IPS DF 6.9 (cell line): ENCODE measurements at places on chromosomes 16 and 17.

DNA sequence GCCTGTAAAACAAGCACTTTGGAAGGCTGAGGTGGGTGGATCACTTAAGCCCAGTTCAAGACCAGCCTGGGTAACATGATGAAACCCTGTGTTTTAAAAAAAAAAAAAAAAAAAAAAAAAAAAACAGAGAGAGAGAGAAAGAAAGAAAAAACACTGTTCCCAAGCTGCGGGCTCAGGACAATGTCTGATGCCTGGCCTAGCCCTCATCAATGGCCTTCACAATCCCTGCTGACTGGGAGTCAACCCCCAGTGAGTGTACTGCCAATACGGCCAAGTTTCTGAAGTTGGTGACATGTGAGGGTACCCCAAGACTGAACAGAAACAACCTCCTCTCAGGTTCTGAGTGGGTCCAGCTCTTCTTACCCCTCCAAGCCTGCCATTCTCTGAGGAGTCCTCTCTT, 116.5 kb downstream of the ZNF778 start:
- DNase-seq, result no peak
- H3K27me3 ChIP-seq, result no peaks in the 10 kb centered on the region
- H3K4me1 ChIP-seq, result peaks cover 2% of the 10 kb centered on the region; the same call in 1 of the 2 replicates

GRCh38 chr17:28684963-28685362, 23.0 kb downstream of the SUPT6H start:
- H3K4me1 ChIP-seq, result no peaks in the 10 kb centered on the region
- peaks cover 57% of the 10 kb centered on the region for H3K36me3 ChIP-seq
- no peaks in the 10 kb centered on the region for H3K27me3 ChIP-seq
- no peak overlapping the region for H3K27ac ChIP-seq

GRCh38 chr16:9016824-9017223, 53.1 kb upstream of the USP7 start:
- H3K36me3 ChIP-seq, result no peaks in the 10 kb centered on the region
- DNase-seq, result no peak
- no peak overlapping the region for H3K27ac ChIP-seq
- H3K27me3 ChIP-seq, result no peaks in the 10 kb centered on the region

- no peaks in the 10 kb centered on the region for H3K4me1 ChIP-seq
- H3K27ac ChIP-seq, result no peak overlapping the region
- no peaks in the 10 kb centered on the region for H3K27me3 ChIP-seq
- H3K4me3 ChIP-seq, result no peak overlapping the region
- DNase-seq, result no peak
Observed at GRCh38 chr17:81429821-81430551, 34.7 kb downstream of the BAHCC1 start.

DNA sequence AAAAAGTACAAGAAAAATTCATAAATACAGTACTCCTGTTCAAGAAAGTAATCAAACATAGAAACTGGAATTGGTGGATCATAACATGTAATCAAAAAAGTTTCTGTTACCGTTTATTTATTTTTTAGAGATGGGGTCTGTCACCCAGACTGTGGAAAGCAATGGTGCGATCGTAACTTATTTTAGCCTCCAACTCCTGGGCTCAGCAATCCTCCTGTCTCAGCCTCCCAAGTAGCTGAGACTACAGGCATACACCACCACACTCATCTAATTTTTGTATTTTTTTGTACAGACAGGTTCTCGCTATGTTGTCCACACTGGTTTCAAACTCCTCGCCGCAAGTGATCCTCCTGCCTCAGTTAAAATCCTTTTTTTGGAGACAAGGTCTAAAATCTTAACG, 22.5 kb downstream of the ARHGAP17 start:
- H3K4me1 ChIP-seq, result no peaks in the 10 kb centered on the region
- H3K27ac ChIP-seq, result no peak overlapping the region
- no peak for DNase-seq
- H3K36me3 ChIP-seq, result no peaks in the 10 kb centered on the region
- H3K4me3 ChIP-seq, result no peak overlapping the region

DNA sequence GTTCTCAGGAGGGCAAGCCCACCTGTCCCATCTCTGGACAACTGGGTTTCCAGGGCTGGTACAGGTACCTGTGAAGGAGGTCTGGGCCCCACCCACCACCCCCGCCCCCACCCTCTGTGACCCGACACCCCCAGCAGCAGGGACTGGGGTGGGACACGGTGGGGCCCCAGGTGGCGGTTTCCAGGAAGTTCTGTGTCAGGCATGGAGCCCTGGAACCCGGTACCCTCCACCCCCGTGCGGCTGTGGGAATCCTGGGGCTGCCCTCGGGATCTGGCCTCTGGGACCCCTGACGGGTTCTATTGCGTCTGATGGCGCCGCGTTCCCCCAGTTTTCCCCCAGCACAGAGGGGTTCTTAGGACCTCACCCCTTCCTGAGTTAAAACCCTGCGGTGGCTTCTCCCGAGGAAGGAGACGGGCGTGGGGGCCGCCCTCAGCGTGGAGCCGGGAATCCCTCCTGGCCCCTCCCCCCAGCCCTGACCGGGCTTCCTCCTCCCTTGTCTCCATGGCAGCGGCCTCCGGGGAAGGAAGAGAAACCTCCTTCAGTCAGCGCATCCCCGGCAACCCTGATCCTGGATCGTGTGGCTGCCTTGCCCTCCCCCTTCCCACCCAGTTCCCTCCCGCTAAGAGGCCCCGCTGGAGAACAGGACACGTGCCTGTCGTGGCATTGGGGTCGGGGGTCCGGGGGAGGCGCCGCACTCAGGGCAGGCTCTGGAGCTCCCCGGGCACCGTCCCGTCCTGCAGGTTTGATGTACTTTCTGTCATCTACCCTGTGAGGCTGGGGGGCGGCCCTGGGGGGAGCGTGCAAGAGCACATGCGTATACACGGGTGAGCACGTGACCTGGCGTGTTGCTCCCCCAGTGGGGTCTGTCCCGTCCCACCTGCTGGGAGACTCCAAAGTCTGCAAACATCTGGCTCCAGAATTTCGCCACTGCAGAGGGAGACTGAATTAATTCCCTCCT, 30.3 kb downstream of the CACNA1H start:
- H3K4me1 ChIP-seq, result peaks cover 1% of the 10 kb centered on the region; the same call in 1 of the 2 replicates
- no peaks in the 10 kb centered on the region for H3K27me3 ChIP-seq
- H3K36me3 ChIP-seq, result no peaks in the 10 kb centered on the region; the same call in 1 of the 2 replicates
- DNase-seq, result no peak

DNA sequence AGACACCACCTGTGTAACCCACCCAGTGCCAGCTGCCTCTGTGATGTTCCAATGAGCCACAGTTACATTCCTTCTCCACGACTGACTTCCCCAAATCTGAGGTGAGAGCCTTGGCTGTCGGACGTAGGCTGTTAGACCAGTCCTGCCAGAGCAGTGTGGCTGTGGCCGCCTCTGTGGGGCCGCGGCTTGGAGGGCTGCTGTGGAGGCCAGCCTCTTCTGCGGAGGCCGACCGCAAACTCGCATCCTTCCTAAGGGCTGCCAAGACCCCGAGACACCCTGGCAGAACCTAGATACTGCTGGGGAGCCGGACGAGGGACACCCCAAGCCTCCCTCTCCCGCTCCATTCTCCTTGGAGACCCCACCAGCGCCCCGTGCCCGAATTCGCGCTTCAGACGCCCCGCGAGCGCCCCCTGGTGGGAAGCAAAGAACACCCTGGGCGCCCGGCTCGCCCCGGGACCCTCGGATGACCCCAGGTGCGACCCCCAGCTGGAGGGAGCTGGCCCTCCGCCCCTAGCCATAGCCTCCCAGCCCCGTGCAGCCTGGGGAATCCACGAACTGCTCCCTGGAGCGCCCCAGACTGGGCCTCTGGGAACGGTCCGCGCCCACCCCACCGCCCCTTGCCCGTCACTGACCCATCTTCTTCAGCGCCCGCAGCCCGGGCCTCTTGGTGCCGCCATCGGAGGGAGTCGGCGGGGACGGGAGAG, 547 bp downstream of the PLCD3 start:
- no peak for DNase-seq
- no peak overlapping the region for H3K27ac ChIP-seq
- peak overlapping the region; percentile 56; the same call in 1 of the 2 replicates for H3K4me3 ChIP-seq
- H3K4me1 ChIP-seq, result 0 out of 2 replicates have a peak, but pooled peaks cover 4% of the 10 kb centered on the region
- H3K36me3 ChIP-seq, result no peaks in the 10 kb centered on the region
- no peaks in the 10 kb centered on the region for H3K27me3 ChIP-seq

GRCh38 chr17:32116937-32117336, 25.4 kb upstream of the RHOT1 start:
- no peak overlapping the region for H3K27ac ChIP-seq
- no peak for DNase-seq
- H3K27me3 ChIP-seq, result no peaks in the 10 kb centered on the region
- H3K4me3 ChIP-seq, result no peak overlapping the region
- H3K4me1 ChIP-seq, result no peaks in the 10 kb centered on the region
- no peaks in the 10 kb centered on the region for H3K36me3 ChIP-seq

GRCh38 chr16:50712560-50712898, 19.1 kb downstream of the NOD2 start:
- DNase-seq, result no peak
- H3K36me3 ChIP-seq, result no peaks in the 10 kb centered on the region; the same call in 1 of the 2 replicates

- H3K4me3 ChIP-seq, result no peak overlapping the region
- DNase-seq, result no peak
- no peaks in the 10 kb centered on the region for H3K4me1 ChIP-seq
- H3K36me3 ChIP-seq, result no peaks in the 10 kb centered on the region
Observed at GRCh38 chr17:39352511-39352910, 48.9 kb downstream of the FBXL20 start.

GRCh38 chr17:14739656-14740431, 439.0 kb downstream of the HS3ST3B1 start:
- no peaks in the 10 kb centered on the region for H3K36me3 ChIP-seq
- no peak for DNase-seq
- H3K27me3 ChIP-seq, result no peaks in the 10 kb centered on the region
- H3K4me1 ChIP-seq, result no peaks in the 10 kb centered on the region
- no peak overlapping the region for H3K27ac ChIP-seq

DNA sequence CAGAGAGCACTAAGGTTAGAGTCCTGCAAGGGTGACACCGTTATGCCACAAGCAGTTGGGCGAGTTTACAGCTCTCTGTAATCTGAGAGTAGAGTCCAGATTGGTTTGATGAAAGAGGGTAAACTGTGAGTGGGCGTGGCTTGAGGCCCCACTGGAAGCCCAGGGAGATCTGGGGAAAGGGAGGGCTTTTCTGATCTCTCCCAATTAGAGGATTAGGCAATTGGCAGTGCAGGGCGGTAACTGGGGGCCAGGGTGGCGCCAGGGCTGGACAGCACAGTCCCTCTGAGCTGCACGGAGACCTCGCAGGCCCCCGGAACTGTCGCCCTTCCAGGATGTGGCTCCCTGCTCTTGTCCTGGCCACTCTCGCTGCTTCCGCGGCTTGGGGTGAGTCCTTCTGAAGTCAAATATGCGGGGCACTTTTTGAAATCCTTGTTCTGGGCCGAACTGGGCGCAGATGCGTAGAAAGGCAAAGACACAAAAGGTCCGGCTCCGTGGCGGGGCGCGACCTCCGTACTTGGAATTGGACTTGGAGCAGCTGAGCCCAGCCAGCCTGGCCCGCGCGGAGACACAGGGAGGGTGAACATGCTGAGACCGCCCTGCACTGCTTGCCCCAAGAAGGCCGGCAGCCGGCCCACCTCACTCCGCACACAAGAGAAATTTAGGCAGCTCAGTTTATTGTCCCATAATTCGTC, 72.4 kb downstream of the CES1 start:
- H3K4me1 ChIP-seq, result no peaks in the 10 kb centered on the region
- H3K36me3 ChIP-seq, result no peaks in the 10 kb centered on the region
- peak; percentile 33 for DNase-seq
- H3K4me3 ChIP-seq, result peak overlapping the region; percentile 33; the same call in 1 of the 2 replicates
- peaks cover 5% of the 10 kb centered on the region; the same call in 1 of the 2 replicates for H3K27me3 ChIP-seq

DNA sequence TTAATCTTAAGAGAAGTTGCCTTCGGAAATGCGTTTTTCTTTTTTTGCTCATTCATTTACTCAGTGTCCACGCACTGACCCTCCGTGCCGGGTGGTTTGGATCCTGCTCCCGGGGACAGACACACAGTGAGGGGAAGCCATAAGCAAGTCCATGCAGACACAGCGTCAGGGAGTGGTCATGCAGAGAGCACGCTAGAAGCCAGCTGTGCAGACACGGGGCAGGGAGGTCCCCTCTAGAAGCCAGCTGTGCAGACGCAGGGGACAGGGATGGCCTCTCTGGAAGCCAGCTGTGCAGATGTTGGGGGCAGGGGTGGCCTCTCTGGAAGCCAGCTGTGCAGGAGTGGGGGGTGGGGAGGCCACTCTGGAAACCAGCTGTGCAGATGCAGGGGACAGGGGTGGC, 4.8 kb downstream of the GAA start:
- DNase-seq, result no peak
- H3K4me1 ChIP-seq, result no peaks in the 10 kb centered on the region
- H3K27me3 ChIP-seq, result no peaks in the 10 kb centered on the region
- H3K27ac ChIP-seq, result no peak overlapping the region
- no peak overlapping the region for H3K4me3 ChIP-seq

DNA sequence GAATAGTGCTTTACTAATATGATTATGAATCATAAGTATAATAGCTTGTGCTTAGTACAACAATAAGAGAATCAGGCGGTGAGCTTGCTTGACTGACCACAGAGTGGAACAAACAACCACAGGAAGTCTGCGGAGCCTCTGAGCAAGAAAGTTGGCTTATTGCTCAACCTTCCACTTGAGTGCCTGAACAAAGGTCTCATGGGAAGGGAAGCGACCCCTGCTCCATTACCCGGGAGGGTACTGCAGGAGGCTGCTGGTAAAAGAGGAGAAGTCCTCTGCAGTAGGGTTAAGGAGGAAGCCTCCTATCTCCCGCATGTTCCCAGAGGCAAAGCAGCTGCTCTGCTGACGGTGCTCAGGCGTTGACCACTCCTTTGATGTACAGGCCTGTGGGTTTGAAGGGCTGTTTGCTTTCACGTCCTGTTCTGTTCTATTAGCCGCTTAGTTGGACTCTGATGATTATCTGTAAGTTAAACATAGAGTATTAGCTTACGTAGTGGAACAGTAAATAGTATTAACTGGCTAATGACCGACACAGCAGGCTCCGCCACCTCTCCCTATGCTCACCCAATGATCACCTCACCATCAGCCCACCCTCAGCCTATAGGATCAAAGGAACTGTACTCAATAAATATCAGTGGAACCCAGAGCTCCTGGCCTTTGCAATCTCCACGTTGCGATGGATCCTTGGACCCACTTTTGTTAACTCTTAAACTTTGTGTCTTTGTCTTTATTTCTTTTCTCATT, 17.5 kb downstream of the ALOX15B start:
- peaks cover 4% of the 10 kb centered on the region; the same call in 1 of the 2 replicates for H3K27me3 ChIP-seq
- no peaks in the 10 kb centered on the region; the same call in 1 of the 2 replicates for H3K4me1 ChIP-seq
- H3K36me3 ChIP-seq, result no peaks in the 10 kb centered on the region
- no peak overlapping the region for H3K4me3 ChIP-seq
